ENCODE measurements at places on chromosomes 1 and 21.

DNA sequence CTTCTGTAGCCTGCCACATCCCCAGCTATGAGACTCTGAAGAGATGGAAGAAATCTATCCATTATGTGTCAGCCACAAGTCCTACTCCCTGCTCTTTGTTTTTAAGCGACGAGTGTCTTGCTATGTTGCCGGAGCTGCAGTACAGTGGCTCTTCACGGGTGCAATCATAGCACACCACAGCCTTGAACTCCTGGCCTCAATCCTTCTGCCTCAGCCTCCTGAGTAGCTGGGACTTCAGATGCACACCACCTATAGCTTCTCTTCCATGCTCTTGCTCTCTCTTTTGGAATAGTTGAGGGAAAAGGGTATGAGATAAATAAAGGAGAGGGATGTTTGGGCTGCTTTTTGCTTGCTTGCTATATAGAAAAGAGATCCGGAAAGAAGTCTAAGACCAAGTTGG, 1.6 kb downstream of the TUFT1 start:
- DNase-seq = no peak

- no peak for DNase-seq
Measured at GRCh38 chr1:247367786-247368422, 36.2 kb upstream of the ZNF496 start.

DNA sequence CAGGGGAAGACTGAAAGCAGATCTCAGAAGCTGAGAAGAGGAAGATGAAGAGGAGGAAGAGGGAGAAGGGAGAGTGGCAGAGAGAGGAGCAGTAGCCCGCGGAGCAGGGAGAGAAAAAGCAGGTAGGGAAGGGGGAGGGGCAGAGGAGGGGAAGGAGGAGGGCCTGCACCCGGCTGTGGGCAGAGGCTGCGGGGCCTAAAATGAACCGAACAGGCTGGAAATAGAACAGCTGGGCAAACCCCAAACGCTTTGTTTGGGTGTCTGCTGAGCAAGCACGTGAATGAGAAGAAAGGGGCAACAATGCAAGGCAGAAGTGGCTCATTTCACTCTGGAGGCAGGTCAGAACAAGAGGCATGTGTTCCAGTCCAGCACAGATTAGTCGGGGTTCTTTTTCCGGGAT, 33.5 kb downstream of the KCNC4 start:
- DNase-seq = no peak

GRCh38 chr1:50940291-50940690, 19.8 kb downstream of the FAF1 start:
- no peak for DNase-seq

- no peak for DNase-seq
Measured at GRCh38 chr1:38923607-38924006, 18.0 kb downstream of the RHBDL2 start.

DNA sequence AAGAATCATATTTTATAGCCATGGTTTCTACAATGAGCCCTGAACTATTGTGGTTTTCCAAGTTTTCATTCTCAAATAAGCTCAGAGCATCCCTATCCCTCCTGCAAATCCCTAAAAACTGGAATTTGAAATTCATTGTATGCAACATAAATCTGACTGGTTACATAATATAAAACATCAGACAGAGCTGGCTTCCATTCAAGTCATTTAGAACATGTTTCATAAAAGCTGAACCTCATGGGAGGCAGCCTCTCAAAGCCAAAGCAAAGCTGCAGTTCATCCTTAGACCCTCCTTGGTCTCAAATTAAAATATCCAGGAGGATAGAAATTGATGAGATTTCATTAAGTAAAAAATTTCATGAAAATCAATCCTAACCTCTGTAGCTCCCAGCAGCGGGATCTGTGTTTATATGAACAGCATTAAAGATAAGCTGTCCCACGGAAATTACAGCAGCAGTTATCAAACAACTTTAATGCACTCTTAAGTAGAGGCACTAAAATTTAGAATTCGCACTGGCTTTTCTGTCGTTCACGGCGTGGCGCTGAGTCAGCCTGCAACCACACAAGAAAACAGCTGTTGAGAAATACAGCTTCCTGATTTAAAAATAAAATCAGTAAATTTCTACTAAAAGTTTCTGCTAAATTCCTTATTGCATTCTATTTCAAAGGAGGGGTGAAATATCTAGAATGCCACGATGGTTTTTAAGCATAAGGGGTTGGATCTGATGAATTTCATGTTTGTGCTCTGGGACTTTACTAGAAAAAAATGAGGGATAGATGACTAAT, 99.9 kb upstream of the TIAM1 start:
- no peak for DNase-seq

GRCh38 chr21:42433946-42434551, 30.3 kb downstream of the UBASH3A start:
- no peak for DNase-seq

GRCh38 chr21:46068516-46069079, 29.3 kb upstream of the COL6A2 start:
- DNase-seq = no peak

- DNase-seq = no peak
Measured at GRCh38 chr1:223097713-223098112, 45.3 kb downstream of the TLR5 start.

All from iPS DF 6.9 (cell line).